ENCODE measurements at places on chromosomes 2 and 18.

DNA sequence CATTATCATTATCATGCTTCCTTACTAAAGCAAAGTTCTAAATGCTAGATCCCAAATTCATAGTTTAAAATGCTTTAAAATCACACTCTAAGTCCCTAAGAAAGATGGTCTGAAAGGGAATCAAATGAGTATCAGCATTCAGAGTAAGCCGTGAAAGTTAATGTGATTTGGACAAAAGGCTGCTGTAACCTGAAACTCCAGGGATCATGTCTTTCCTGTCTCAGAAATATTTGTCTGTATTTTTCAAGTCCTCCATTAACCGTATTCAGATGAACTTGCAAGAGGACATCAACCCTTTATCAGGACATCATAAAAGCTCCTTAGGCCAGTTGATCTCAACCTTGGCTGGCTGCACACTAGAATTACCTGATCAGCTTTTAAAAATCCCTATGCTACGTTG, 324.3 kb upstream of the PKDCC start:
- no peak for DNase-seq

DNA sequence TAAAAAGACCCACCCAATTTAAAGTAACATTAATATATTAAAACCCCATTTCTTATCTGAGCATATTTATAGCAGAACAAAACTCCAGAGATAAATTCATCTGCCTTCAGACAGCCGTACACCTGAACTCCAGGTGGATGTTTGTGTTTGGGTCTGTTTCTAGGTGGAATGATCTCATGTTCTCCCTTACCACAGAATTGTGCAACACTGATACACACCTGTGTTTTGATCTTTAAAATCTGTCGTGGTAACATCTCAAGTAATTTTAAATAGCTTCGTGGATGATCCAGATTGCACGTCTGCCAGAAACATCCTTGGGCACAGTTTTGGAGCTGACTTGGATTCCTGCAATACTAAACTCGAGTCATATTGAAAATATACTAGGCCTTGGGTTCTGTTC, 207.5 kb upstream of the FOSL2 start:
- DNase-seq = no peak

GRCh38 chr18:54149078-54149697, 75.3 kb downstream of the MBD2 start:
- DNase-seq = no peak

- DNase-seq = peak; percentile 48
Observed at GRCh38 chr18:25561918-25562317, 210.0 kb upstream of the ZNF521 start.

- DNase-seq = no peak
Observed at GRCh38 chr18:58402247-58402646, 226.6 kb downstream of the ALPK2 start.

- DNase-seq = no peak
Observed at GRCh38 chr2:197426723-197427603, 7.9 kb downstream of the SF3B1 start.

GRCh38 chr2:1727796-1728474, 16.4 kb downstream of the PXDN start:
- no peak for DNase-seq

- peak; percentile 27 for DNase-seq
Observed at GRCh38 chr2:209610631-209611030, 161.0 kb upstream of the UNC80 start.

DNA sequence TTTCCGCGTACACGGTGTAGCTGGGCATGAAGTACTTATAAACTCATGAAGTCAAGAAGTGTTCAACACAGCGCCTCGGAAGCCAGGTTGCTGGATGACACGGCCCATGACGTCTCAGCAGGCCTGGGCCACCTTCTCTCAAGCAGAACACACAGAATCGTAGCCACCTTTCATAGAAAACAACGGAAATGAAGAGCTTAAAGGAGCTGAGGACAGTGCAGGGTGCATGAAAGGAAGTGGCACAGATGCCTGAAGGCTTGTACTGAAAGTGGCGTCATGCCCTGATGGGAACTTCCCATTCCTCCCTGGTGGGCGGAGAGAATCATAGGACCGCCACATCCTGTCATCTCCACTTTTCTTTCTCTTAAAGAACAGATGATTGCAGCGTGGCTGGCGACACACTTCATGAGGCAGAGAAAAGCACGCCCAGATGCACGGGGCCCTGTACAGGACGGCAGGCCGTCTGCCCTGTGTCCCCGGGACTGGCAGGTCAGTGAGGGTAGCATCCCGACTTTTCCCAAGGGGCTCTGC, 31.1 kb downstream of the HDAC4 start:
- no peak for DNase-seq

DNA sequence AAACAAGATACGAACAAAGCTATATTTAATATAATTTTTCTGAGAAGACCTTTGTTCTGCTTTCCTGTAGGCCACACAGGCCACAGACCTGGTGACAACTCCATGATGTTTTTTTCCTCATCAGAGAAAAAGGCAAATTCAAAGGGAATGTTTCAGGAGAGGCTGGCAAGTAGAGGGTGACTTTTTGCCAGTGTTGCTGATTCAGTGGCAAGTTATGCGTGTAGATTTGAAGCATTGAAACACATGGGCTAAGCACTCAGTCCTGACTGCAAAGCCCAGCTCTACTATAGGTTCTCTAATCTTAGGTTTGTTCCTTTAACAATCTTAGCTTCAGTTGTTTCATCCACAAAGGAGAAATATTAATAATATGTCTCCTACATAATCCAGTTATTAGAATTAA, 499.8 kb downstream of the SUCLG1 start:
- DNase-seq = no peak

DNA sequence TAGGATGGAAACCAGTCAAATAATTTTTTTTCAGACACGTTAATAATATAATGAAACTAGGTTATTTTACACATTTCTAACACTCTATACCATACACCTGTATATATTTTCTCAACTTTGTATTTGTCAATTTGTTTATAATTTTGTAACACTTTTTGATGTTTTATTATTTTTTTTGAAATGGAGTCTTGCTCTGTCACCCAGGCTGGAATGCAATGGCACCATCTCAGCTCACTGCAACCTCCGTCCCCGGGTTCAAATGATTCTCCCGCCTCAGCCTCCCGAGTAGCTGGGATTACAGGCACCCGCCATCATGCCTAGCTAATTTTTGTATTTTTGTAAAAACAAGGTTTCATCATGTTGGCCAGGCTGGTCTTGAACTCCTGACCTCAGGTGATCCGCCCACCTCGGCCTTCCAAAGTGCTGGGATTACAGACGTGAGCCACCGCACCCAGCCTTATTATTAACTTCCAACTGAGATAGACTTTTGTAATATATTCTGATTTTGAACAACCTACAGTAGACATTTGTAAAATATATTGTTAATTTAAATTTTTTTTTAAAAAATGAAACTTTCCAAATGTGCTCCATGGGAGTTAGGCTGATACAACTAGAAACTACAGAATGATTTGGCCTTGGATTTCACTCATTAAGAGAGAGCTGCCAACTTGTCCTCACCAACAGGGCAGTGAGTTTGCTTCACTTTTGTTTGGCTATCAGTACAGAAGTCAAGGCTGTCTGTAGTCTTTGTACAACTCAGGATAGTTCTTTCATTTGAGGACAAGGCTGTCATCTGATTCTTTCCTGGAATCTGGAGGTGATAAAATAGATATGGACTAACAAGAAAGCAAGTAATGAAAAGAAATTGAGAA, 33.9 kb upstream of the COBLL1 start:
- no peak for DNase-seq

- DNase-seq = no peak
Observed at GRCh38 chr18:58128381-58129374, 84.7 kb downstream of the NEDD4L start.

DNA sequence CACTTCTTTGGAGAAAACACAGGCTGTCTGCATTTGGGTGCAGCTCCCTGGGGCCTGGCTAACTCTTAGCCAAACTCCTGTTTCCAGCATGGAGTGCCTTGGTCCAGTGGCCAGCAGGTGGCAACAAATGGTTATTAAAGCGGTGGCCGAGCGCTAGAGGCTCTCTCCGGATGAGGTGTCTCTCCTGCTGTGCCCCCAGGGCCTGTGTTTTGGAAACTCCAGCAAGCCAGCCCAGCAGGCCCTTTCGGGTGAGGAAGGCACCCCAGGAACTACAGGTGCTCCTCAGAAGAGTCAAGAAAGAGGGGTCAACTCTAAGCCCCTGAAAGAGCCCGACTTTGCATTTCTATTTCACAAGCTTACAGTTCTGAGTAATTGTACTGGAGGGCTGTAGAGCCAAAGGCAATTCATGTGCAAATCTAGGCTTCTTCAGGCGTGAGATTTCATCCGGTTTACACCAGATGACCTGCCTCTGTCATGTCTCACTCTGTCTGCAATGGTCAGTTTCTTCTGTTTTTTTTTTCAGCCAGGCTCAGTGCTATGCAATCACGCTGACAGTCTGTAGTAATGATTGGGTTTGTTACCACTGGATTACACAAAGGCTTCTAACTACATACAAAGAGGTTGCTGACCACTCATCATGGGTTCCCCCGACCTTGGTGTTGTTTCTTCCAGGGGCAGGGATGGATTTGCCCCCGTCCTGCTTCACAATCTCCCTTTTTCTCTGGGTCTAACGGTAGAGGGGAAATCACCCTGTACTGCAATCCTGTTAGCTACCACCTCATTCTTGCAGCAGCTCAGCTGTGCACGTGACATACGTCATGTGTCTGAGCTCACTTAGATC, 7.6 kb upstream of the CHRNA1 start:
- DNase-seq = peak; percentile 93

DNA sequence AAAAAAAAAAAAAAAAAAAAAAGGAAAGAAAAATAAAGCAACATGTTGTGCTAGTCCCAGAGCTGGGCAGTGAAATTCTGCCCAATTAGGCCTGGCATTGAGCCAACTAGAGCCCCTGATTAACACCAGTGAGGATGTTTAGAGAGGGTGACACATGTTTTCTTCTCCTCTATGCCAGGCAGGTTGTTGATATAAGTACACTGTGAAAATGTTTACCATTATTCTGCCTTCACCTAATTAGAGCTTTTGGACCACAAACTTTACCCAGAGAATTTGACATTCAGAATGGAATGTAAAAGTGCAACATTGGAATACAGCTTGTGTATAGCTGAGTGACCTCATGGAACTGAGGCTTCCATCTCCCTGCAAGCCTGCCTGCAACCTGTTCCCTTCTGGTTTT, 95.9 kb upstream of the MSH2 start:
- DNase-seq = no peak

- DNase-seq = no peak
Observed at GRCh38 chr2:194526121-194526520, 1130.9 kb upstream of the SLC39A10 start.

- no peak for DNase-seq
Observed at GRCh38 chr2:127561371-127561770, 25.9 kb downstream of the MYO7B start.

DNA sequence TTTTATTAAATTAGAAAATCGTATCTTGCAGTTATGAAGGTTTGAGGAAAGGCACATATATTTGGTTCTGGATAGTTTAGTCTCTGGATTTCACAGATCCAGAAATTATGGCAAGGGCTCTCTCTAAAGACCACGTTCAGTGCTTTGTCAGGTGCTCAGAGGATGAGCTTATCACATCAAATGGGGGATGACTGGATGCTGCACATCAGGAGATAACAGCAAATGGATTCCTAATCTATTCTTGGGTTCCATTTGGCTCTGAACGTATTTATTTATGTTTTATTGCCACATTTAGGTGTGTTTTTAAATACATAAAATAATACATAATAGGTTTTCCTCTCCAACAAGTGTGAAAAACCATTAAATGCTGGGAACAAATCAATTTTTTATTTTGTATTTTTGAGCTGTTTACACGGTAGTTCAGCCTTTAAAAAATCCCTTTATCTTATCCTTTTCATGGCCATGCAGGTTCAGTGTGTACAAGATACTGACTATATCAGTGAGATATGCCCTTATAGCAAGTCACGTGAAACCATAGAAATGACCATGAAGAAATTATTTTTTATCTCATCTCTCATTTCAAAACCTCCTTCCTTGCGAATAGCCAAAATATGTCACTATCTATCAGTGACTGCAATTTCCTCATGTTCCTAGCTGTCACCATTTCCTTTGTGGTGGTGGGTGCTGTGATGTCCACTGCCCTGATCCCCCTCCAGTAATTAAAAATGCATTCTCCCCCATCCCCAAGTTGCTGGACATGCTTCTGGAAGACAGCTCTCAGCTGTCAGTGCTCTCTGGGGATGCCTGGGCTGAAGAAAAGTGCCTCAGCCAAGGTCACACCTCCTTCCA, 25.9 kb upstream of the CXCR4 start:
- DNase-seq = no peak

DNA sequence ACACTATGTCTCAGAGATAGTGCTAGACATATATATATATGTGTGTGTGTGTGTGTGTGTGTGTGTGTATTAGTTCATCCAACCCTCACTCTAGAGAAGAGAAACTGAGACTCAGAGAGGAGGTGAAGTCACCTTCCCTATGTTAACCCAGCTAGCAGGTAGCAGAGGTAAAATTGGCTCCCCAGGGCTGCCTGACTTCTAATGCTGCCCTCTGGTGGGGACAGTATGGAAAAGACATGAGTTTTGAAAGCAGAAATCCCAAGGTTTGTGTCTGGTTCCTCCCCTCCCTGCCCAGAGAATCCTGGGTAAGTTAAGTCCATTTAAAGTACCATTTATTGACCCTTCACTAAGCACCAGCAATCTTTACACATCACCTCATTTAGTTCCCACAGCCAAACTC, 137.7 kb downstream of the THNSL2 start:
- DNase-seq = peak; percentile 24

DNA sequence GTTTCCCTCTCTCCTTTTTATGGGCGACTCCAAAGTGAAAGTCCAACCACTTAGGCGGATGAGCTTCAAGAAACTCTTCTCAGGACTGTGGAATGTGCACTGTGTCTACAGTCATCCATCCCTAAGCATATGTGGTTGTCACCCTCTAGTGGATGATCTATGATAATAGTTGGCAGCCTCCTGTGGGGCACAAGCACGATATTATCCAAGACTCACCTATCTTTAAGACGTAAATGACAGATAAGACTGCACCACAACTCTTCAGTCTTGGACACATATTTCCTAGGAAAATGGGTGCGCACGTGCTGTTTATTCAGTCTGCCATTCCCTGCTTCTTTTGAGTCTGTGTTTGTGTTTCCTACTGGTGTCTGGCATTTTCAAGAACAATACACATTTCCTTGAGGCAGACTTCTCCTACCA, 145.5 kb upstream of the CTAGE1 start:
- peak; percentile 75 for DNase-seq

GRCh38 chr2:239008677-239009588, 161.0 kb downstream of the TWIST2 start:
- no peak for DNase-seq

DNA sequence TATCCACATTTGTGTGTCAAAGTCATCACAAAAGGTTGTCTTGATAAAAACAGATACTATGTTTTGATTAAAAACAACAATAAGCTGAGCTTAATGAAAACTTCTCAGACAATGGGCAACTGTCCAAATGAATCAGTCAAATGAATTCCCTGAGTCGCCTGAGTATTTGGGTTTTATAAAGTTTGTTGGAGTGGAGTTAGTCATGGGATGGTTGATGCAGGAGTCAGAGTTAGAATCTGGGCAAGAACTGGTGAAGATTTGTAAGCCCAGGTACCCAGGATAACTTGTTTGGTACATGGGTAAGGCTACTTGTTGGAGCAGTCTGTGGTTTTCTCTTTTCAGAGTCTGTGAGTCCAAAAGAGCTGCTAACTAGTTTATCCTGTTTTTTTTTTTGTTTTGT, 34.4 kb upstream of the RAPGEF4 start:
- DNase-seq = no peak
